ENCODE measurements at places on chromosomes 16 and 17. TPM values are rescaled to one million over a fixed set of nuclear protein-coding genes. Genes with fewer than 3 reads are reported as not detected.
A peak's percentile ranks its signal among the peaks of the same experiment; 100 is the strongest.

GRCh38 chr17:27860971-27861664, 32.0 kb downstream of the LYRM9 start:
- H3K4me1 ChIP-seq, result no peaks in the 10 kb centered on the region
- H3K4me3 ChIP-seq, result no peak overlapping the region
- no peak overlapping the region for H3K27ac ChIP-seq
- no peaks in the 10 kb centered on the region for H3K36me3 ChIP-seq

DNA sequence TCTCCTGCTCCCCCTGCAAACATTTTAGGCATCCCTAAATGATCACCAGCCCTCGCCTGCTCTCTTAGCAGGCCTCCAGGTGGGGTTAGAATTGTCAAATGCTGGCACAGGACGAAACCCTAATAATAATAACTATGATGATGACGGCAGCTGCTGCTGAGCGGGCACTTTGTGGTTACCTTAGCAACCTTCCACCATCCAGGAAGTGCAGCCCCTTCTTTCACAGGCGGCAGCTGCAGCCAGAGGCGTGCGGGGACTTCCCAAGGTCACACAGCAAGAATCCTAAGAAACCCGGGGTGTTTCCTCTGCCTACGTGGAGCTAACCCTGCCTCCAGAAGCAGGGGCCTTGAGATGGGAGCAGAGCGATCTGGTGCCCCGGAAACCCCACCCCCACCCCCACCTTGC, 22.4 kb upstream of the EIF1 start:
- H3K27me3 ChIP-seq, result no peaks in the 10 kb centered on the region
- peak overlapping the region; percentile 59 for H3K27ac ChIP-seq
- peaks cover 8% of the 10 kb centered on the region for H3K4me1 ChIP-seq
- no peaks in the 10 kb centered on the region for H3K36me3 ChIP-seq
- peak overlapping the region; percentile 9 for H3K4me3 ChIP-seq

GRCh38 chr16:49128740-49129139, 152.9 kb downstream of the CBLN1 start:
- H3K36me3 ChIP-seq, result no peaks in the 10 kb centered on the region
- no peaks in the 10 kb centered on the region for H3K27me3 ChIP-seq
- no peak for DNase-seq
- no peak overlapping the region for H3K27ac ChIP-seq
- no peaks in the 10 kb centered on the region for H3K4me1 ChIP-seq

DNA sequence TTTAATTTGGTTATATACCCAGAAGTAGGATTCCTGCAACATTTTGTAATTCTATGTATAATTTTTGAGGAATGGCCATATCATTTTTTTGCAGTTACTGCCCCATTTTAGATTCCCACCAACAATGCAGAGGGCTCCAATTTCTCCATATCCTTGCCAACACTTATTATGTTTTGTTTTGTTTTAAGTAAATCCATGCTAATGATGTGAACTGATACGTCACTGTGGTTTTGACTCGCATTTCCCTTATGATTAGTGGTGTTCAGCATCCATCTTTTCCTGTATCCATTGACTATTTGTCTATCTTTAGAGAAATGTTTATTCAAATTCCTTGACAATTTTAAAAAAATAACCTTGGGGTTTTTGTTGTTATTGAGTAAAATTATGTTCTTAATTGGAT, 826.4 kb downstream of the CDH11 start:
- H3K27ac ChIP-seq, result no peak overlapping the region
- peak; percentile 5 for DNase-seq
- H3K36me3 ChIP-seq, result no peaks in the 10 kb centered on the region
- no peaks in the 10 kb centered on the region for H3K4me1 ChIP-seq
- H3K4me3 ChIP-seq, result no peak overlapping the region
- no peaks in the 10 kb centered on the region for H3K27me3 ChIP-seq

- no peak overlapping the region for H3K27ac ChIP-seq
- no peaks in the 10 kb centered on the region for H3K4me1 ChIP-seq
- no peak for DNase-seq
- H3K4me3 ChIP-seq, result no peak overlapping the region
- no peaks in the 10 kb centered on the region for H3K27me3 ChIP-seq
- no peaks in the 10 kb centered on the region for H3K36me3 ChIP-seq
These were observed 717.2 kb downstream of the WWOX start for GRCh38 chr16:78816499-78817195.

- no peak overlapping the region for H3K27ac ChIP-seq
- no peaks in the 10 kb centered on the region for H3K4me1 ChIP-seq
- no peaks in the 10 kb centered on the region for H3K36me3 ChIP-seq
- H3K27me3 ChIP-seq, result no peaks in the 10 kb centered on the region
- no peak overlapping the region for H3K4me3 ChIP-seq
These were observed 94.8 kb upstream of the PLCG2 start for GRCh38 chr16:81684242-81684837.

- H3K4me3 ChIP-seq, result no peak overlapping the region
- no peaks in the 10 kb centered on the region for H3K27me3 ChIP-seq
- H3K36me3 ChIP-seq, result no peaks in the 10 kb centered on the region
- DNase-seq, result peak; percentile 9
- no peaks in the 10 kb centered on the region for H3K4me1 ChIP-seq
These were observed 82.9 kb upstream of the RCVRN start for GRCh38 chr17:9987779-9988585.

SLC38A7 gene
- total RNA-seq, result 30.1 TPM

LGALS9B gene
- total RNA-seq, result not detected

KIF2B gene
- total RNA-seq, result not detected

KRT40 gene
- not detected for total RNA-seq

POLG2 gene
- 24.9 TPM for total RNA-seq
